ENCODE measurements at places on chromosomes 4 and X.

GRCh38 chrX:45003085-45003484, 130.1 kb downstream of the KDM6A start:
- DNase-seq, result no peak

- peak; percentile 55 for DNase-seq
These were observed 580 bp upstream of the MMGT1 start for GRCh38 chrX:135974279-135974856.

DNA sequence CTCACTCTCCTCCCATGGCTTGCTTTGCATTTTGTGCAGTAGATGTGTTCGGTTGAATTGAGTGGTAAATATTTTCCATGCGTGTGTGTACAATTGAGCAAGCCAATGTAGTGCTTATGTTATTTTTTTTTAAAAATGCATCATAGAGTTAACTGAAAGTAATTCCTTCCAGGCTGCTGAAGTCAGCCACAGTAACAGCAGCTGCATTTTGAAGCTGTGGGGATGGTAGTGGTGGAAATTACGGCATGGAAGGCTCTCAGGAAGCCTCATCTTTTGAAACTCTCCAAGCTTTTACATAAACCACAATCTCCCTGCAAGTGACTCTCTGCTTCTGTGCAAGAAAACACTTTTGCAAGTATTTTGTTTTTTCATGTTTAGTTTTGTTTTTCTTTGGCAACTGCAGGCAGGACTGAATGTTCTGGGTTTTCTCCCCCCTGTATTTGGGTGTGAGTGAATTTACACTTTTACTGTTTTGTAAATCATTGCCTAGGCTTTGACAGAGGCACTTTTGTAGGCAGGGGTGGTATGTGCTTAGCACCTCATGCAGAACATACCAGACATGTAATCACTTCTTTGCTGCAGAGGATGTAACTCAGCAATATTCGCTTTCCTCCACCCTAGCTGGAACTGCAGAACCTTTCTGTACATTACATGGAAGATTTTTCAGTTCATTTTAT, 56.2 kb downstream of the LRRC66 start:
- no peak for DNase-seq

DNA sequence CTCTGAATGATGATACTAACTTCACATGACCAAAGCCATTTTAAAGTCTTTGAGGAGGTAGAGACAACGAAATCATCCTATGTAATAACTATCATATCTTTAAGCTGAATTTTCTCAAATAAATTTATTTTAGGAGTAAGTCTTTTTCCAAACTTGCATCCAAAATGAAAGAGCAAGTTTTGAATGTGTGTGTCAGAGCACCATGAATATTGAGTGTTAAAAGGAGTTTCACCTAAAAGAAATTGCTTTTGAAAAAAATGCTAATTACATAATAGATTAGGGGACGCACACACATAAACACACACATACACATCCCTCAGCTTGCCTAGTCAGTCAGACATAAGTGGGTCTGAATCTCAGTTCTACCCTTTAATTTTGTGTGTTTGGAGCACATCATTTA, 1.9 kb downstream of the ANK2 start:
- no peak for DNase-seq

DNA sequence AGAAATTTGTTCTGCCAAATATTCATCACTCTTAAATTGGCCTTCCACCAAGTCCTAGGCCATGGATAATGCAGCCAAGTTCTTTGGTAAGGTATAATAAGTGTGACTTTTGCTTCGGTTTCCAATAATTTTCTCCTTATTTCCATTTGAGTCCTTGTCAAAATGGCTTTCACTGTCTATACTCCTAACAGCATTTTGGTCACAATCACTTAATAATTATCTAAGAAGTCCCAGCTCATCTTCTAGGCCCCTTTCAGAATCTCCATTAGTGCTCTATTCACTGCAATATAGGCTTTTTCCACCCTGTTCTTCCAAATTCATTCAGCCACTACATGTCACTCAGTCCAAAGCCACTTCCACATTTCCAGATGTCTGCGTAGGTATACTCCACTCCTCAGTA, 51.0 kb upstream of the SPIN4 start:
- DNase-seq, result no peak

- no peak for DNase-seq
These were observed 7.7 kb downstream of the AWAT2 start for GRCh38 chrX:70041993-70042392.

DNA sequence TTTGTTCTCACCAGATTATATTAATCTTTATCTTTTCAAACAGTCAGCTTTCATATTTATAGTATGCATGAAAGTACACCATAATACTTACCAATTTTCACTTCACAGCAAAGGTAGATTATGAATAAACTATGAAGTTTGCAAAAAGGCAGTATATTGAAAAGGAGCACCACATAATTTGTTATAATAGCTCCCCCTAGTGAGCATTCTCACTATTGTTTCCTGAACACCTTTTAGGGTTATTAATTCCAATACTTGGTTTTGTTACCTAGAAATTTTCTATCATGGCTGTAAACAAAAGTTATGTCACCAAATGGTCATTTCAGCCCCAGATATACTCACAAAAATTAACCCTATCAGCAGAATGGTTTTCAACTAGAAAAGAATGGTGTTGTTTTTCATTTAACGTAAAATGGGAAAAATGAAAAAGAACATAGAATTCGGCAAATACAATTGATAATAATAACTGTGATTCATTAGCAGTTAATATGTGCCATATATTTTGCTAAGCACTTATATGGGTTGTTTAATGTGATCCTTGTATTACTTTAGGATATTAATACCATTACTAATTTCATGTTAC, 30.2 kb upstream of the NKX6-1 start:
- peak; percentile 39 for DNase-seq

- peak; percentile 22 for DNase-seq
These were observed 1.1 kb downstream of the ITGB1BP2 start for GRCh38 chrX:71302461-71303213.

DNA sequence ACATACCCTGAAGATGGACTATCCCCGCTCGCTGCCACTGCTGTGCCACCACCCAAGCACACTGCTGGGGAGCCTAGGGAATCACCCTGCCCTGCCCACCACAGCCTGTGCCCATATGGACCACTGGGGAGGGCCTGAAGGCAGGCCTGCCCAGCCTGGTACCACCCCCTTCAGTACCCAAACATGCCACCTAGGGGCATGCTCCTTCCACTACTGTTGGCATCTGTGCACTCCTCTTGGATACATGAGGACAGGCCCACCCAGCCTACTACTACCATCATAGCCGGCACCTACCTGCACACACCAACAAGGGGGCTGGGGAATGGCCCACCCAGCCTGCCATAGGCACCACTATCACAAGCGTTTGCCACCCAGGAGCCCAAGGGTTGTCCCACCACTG, 30.1 kb upstream of the PRDX4 start:
- DNase-seq, result no peak

GRCh38 chr4:80049402-80049801, 23.6 kb downstream of the ANTXR2 start:
- DNase-seq, result no peak

- peak; percentile 60 for DNase-seq
These were observed 25.6 kb upstream of the ABCB7 start for GRCh38 chrX:75181721-75182120.

DNA sequence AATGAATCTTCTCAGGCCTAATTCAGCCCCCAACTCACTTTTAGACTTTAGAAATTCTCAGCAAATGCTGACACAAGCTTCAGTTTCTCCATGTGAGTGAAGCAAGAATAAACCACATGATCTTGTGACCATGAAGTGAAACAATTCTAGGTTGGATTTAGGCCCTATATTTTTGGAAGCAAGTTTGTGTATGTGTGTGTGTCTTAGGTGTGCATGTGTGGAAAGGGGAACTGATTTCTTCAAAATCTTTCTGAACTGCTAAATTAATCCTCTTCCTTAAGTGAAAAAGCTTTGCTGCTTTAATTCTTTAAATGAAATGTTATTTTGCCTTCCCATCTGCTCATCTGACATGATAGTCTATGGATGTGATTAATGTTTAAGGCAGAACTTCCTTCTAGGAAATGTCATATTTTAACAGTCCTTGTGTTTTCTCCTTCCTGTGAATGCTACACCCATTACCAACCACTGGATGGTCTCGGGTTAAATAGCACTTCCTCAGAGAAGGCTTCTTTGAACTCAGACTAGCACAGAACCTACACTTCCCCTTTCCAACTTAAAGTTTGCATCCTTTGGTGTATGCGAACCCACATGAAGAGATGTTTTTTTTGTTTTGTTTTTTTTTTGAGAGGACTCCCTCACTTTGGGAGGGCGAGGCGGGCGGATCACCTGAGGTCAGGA, 1.2 kb upstream of the TMEM144 start:
- DNase-seq, result no peak

DNA sequence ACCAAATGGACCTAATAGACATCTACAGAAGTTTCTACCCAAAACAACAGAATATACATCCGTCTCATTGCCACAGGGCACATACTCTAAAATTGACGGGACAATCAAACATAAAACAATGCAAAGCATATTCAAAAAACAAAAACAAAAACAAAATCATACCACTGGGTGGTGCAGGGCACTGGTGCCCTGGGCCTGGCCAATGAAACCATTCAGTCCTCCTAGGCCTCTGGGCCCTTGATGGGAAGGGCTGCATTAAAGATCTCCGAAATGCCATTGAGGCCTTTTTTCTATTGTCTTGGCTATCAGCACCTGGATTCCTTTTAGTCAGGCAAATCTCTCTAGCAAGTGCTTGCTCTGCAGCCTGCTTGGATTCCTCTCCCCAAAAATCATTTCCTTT, 213.9 kb upstream of the ZCCHC13 start:
- no peak for DNase-seq

DNA sequence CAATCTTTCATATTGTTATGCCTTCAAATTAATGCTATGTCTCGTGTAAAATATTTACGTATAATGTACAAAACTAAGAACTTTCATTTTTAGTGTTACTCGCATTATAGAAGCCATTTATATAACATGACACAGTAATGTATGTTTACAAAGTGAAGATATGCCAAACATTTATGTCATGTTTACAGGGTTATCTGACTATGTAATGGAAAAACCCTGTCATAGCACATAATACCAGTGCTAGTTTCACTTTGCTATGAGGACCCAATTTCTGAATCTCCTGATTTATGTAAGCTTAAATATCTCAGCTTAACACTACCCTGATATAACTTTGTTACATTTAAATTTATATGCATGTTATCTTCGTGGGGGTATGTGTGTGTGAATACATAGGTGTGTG, 233.1 kb downstream of the FAT4 start:
- DNase-seq, result peak; percentile 25

GRCh38 chr4:173508386-173509035, 21.5 kb downstream of the HAND2 start:
- no peak for DNase-seq

GRCh38 chr4:31086756-31087330, 366.7 kb downstream of the PCDH7 start:
- DNase-seq, result no peak

DNA sequence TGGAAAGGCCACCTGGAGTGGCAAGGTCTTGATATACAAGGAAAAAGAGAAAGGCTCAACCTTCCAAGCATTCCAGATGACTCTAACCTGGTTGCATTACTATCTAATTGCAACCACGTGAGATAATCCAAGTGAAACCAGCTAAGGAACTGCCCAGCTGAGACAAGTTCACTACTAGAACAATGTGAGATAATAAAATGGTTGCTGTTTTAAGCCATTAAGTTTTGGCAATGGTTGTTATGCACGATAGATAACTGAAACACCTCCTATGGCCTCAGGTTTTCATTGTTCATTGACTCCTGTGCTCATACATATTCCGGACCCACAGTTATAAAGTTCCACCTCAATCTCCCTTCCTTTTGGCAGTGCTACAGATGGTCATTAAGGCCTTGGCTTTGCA, 9.2 kb upstream of the CXorf66 start:
- DNase-seq, result no peak

DNA sequence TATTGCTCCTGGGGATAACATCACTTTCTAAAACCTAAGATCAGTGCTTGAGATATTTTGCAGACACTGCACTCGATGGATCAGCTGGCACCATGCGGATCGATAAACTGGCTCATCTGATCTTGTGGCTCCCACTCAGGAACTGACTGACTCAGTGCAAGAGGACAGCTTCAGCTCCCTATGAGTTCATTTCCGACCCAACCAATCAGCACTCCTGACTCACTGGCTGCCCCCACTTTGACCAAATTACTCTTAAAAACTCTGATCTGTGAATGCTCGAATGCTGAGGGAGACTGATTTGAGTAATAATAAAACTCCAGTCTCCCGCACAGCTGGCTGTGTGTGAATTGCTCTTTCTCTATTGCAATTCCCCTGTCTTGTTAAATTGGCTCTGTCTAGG, 110.1 kb downstream of the ANAPC4 start:
- DNase-seq, result no peak

All from cardiac fibroblast (primary cell).